AG10803 (cell line): ENCODE measurements at places on chromosomes 5 and 9.

GRCh38 chr5:9536717-9537116 lies 9.2 kb downstream of the SEMA5A start:
- DNase-seq: no peak

- no peak for DNase-seq
Observed at GRCh38 chr5:140555747-140556312, 1.4 kb downstream of the SRA1 start.

DNA sequence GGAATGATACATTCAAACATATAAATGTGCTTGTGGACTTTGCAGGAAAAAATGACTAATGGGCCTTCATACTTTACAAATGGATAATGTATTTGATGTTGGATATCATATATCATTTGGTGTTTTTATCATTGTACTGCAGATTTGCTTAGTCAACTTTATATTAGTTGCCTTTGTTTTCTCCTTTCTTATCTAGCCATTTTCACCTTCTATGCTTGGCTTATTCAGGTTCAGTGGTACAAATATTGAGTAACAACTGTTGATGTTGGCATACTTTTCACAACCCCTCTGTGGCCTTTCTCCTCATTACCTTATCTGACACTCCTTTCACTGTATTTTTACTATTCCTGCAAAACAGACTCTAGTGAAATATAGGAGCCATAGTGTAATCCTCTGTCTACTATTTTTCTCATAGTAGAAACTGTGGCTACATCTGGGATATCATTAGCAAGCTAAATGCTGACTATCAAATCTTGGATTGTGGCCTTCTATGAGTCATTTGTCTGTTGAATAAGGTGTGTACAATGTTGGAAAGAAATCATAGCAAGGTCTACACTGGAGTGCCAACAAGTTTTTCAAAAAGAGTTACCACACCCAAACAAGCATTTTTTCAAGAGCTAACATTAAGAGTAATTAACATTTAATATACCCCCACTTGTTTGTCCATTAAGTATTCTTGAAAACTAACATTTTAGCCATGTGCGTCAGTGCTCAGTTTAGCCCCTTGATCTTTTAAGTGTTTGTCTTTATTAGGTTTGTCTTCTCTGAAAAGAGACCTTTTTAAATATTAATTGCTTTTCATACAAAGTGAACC lies 330.1 kb downstream of the ADGRV1 start:
- no peak for DNase-seq

DNA sequence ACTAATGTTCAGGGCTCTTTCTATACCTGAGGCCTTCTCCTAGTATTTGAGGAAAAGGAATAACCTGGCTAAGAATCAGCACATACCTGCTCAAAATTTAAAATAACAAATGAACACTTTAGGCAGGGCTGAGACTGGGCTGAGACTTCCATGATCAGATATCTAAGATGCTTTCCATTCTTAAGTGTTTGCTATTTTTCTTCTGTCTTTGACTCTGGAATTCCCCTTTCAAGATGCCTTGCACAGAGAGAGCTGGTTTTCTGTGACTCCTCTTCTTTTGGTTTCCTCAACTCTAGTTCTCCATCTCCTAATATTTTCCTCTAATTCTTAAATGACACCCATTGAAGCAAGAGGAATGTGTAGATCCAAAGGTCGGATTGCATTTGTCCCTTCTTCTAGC lies 61.1 kb downstream of the DPYSL3 start:
- peak; percentile 28 for DNase-seq

GRCh38 chr5:65137631-65138030 lies 344.1 kb downstream of the ADAMTS6 start:
- DNase-seq: no peak

GRCh38 chr5:15691521-15691920 lies 191.5 kb downstream of the FBXL7 start:
- peak; percentile 89 for DNase-seq

DNA sequence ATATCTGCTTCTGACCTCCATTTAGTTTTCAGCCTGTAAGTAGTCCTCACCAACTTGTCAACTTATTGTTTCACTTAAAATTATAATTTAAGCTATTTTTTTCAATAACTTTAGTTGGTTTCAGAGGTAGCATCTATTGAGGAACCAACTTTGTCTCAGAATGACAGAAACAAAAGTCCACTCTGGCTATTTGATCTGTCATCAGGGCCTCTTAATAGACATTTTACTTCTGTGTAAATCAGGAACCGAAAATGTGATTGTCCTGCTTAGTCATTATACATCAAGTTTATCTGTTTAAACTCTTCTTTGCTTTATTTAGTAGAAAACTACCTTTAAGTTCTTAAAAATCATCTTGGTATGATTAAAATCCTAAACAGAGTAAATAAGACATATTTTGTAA lies 820.8 kb upstream of the EDIL3 start:
- no peak for DNase-seq

DNA sequence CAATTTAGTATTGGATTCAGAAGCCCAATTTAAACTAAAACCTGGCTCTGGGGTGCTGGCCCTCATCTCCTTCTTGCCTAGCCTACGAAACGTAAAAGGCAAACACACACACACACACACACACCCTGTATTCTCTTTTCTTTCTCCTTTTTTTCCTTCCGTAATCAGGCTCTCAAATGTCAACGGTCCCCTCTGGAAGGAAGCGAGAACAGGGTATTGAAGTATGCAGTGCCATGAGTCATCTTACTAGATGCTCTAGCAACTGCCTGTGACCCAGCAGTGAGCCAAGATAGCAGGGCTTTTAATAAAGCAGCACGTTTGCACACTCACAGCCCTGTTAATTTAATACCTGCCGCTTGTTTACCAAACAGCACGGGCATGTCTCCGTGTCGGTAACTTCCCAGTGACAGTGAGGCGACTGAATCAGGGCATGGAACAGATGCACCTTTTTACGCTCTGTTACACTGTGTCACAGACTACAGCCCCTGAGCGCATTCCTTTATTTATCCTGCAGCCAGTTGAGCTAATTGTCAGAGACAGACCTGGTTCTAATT lies 243.8 kb downstream of the BNC2 start:
- peak; percentile 72 for DNase-seq

- peak; percentile 26 for DNase-seq
Observed at GRCh38 chr9:19922476-19923118, 133.8 kb upstream of the SLC24A2 start.

DNA sequence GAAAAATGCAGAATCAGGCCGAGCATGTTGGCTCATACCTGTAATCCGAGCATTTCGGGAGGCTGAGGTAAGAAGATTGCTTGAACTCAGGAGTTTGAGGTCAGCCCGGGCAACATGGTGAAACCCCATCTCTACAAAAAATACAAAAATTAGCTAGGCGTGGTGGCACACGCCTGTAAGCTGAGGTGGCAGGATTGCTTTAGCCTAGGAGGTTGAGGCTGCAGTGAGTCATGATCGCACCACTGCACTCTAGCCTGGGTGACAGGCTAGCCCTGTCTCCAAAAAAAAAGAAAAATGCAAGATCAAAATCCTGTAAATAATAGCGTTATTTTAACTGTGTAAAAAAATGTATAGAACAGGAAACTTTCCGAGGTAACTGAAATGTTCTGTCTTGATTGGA lies 39.4 kb downstream of the RNF44 start:
- peak; percentile 15 for DNase-seq

- no peak for DNase-seq
Observed at GRCh38 chr9:97788763-97789663, 64.0 kb upstream of the FOXE1 start.

GRCh38 chr5:133083901-133084300 lies 32.1 kb downstream of the HSPA4 start:
- peak; percentile 27 for DNase-seq

DNA sequence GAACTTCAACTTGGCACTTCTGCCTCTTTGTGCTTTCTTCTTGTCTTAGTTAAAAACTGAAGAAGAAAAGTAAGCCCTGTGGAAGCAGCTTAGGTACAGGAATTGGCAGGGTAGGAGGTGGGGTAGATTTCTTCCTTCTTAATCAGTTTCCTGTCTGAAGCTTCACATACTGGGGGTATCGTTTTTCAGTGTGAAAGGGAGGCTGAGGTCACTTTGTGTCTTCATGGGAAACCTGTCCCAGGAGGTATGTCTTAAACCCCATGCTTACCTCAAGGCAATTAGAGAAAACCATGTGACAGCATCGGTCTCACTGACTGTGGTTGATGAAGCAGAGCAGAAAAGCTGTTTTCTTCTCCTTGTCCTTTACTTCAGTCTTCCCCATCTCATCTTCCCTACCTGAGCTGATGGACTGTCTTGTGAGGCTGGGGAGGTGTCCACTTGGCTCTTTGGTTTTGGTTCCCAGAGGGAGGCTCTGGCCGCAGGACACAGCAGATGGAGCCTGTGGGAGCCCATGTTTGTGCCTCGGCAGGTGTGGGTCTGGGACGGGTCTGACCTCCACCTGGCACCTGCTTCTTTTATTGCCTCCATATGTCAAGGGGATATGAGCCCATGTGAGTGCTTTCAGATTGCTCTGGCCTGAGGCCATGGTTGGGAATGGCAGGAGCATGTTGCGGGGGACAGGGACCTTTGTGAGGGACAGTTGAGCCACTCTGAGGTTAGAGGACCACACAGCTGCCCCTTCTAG lies 47.0 kb downstream of the SH3GL2 start:
- DNase-seq: no peak

GRCh38 chr5:149859746-149860145 lies 84.8 kb downstream of the PDE6A start:
- no peak for DNase-seq

DNA sequence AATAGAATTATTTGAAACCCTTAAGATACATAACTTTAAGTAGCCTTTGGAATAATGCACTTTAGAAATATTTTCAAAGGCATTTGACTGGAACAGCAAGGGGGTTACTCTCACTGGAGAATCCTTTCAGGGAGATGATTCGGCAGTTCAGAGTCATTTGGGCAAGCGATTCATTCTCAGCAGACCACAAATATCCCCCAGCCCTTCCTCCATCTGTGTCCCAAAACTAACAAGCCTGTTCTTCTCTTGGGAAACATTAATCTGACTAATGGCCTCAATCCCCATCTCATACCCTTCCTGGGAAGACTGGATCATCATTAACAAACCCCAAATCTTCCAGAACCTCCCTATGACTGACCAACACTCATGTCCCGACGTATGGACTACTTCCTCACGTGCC lies 65.8 kb upstream of the S1PR3 start:
- DNase-seq: peak; percentile 33

- peak; percentile 86 for DNase-seq
Observed at GRCh38 chr9:12884736-12885395, 110.0 kb downstream of the LURAP1L start.

GRCh38 chr9:110103257-110103656 lies 104.7 kb downstream of the C9orf152 start:
- DNase-seq: no peak

DNA sequence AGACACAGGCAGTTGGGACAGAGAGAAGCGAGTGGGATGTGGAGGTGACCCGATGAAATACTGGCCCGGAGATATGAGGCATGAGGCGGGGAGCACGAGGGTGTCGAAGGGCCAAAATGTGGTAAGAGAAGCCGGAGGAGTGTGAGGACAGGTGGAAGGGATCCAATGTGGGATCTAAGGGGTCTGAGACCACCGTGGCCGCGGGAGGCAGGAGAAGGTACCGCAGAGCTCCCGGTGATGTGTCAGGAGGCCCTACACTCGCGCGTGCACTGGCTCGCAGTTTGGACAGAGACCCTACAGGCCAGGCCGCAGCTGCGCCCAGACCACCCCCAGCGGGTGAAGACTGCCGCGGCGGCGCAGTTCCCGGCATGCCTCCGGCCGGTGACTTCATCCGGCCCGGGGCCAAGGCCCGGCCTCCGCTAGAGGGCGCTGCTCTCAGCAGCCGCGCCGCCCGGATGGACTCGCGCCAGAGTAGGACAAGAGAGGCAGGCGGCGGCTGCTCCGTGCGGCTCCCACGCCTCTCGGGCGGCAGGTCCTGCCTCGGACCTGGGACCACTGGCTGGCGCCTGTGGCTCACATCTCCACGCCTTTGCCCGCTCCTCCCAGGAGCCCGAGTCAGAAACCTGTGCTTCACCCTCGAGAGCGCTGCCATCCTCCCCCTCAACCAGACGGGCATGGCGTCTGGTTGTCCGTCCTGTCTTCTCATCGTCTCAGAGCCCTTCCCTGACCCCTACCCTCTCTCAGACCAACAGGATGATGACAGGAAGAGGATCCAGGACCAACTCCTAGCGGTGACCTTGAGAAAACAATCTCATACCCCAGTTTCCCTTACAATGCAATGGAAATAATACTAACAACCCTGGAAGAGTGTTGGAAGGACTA lies 35.4 kb upstream of the STING1 start:
- peak; percentile 79 for DNase-seq

DNA sequence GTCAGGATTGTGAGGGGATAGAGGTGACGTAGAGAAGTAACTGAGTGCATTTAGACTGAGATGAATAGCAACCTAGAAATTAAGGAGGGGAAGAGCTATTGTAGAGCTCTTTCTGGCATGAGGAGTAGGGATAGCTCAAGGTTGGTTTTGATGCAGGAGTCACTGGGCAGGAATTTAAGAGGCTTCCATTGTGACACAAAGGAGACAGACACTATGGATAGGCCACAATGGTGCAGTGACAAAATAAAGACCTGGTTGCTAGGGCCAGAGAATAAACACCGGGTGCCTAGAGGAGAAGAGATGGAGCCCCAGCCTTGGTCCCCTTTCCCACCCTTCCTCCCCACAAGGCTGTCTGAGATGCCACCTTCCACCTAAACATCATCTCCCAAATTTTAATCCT lies at the start of gene SPZ1:
SPZ1 (plus strand) TSS at position 301 of the 400 bp plus-strand sequence. CDS start 214 bp downstream, outside the sequence.
- DNase-seq: no peak

DNA sequence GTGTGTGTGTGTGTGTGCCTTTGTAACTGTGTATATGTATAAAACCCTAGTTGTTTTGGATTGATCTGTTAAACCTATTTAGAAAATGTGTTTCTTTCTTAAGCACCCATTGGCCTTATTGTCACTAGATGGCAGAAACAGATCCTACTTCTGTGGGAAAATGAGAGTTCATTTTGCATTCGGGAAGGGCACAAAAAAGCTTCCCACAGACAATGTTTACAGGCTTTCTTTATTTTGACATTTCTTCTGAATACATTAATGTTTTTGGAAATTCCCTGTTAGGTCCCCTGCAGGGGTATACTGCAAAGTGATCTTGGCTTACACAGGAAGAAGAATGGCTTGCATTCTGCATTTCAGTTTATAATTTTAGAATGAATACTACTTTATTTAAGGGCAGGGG lies 481.8 kb upstream of the ARRDC3 start:
- DNase-seq: no peak

- DNase-seq: no peak
Observed at GRCh38 chr5:75710637-75711036, 6.6 kb downstream of the POC5 start.

GRCh38 chr9:32954642-32955041 lies 46.8 kb downstream of the APTX start:
- DNase-seq: peak; percentile 89

- DNase-seq: peak; percentile 53
Observed at GRCh38 chr5:119355685-119356611, at the start of gene TNFAIP8. TNFAIP8 (plus strand) TSS chr5:119356019; CDS start chr5:119356091, 72 bp downstream.

- no peak for DNase-seq
Observed at GRCh38 chr5:179304871-179305270, 40.4 kb downstream of the ADAMTS2 start.

- no peak for DNase-seq
Observed at GRCh38 chr5:946720-947625, 54.3 kb downstream of the TRIP13 start.

GRCh38 chr9:69760278-69760610 lies 433 bp upstream of the PTAR1 start:
- DNase-seq: no peak
